ENCODE measurements at places on chromosomes 1 and 21. TPM values are rescaled to one million over a fixed set of nuclear protein-coding genes. Genes with fewer than 3 reads are reported as not detected.

GRCh38 chr1:156910309-156910782, 10.1 kb upstream of the LRRC71 start:
- DNase-seq: no peak

- DNase-seq: no peak
Measured at GRCh38 chr21:39961251-39961650, 94.0 kb downstream of the PCP4 start.

- no peak for DNase-seq
Measured at GRCh38 chr1:54375712-54376429, 30.3 kb downstream of the SSBP3 start.

GRCh38 chr21:39321424-39321823, 8.0 kb upstream of the BRWD1 start:
- DNase-seq: no peak

- no peak for DNase-seq
Measured at GRCh38 chr1:190975827-190976226, 498.2 kb upstream of the BRINP3 start.

DNA sequence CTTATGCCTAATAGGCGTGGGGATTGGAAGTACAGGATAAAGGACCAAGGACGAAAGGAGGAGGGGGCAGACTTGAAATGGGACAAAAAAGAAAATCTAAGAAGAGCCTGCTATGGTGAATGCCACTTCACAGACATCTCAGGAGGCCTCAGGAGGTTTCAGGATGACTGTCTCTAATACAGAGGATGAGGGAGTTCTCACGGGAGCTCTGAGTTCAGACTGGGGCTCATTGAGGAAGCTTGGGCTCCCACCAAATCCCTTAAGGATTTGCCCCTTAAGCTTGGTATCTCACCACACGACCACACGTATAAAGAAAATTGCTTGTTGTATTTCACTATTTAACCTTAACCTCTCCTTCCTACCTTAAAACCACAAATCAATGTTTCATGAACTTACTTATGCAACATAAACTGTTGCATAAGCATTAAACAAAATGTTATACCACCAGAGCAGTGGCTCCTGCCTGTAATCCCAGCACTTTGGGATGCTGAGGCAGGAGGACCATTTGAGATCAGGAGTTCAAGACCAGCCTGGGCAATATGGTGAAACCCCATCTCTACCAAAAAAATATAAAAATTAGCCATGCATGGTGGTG, 12.4 kb downstream of the SLC30A1 start:
- DNase-seq: no peak

DNA sequence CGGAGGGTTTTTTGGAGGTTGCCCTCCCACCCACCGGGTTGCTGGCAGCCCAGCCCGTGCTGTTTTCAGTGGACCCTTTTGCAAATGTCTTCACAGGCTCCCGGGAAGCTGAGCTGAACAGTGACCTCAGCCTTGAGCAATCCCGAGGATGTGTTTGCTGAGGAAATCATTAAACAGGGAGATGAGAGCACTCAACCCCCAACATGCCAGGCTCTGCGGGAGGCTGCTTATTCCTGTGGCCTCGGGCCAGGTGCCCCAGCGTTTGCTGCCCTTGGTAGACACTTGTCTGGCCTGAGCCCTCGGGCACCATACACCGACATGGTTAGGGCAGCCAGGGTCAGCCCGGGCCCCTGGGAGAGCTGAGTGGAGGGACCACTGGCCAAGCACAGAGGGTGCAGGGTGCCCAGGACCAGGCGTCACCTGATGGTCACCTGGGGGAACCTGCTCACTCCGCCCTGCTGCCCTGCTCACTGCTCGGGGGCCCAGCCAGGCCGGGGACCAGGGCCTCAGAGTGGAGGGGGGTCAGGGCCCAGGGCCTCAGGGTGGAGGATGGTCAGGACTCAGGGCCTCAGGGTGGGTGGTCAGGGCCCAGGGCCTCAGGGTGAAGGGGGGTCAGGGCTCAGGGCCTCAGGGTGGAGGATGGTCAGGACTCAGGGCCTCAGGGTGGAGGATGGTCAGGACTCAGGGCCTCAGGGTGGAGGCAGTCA, 42.5 kb upstream of the POFUT2 start:
- DNase-seq: peak; percentile 72

GRCh38 chr21:18608226-18608625, 204.6 kb upstream of the TMPRSS15 start:
- no peak for DNase-seq

GRCh38 chr1:159895836-159896545, 4.0 kb downstream of the CFAP45 start:
- DNase-seq: no peak

DNA sequence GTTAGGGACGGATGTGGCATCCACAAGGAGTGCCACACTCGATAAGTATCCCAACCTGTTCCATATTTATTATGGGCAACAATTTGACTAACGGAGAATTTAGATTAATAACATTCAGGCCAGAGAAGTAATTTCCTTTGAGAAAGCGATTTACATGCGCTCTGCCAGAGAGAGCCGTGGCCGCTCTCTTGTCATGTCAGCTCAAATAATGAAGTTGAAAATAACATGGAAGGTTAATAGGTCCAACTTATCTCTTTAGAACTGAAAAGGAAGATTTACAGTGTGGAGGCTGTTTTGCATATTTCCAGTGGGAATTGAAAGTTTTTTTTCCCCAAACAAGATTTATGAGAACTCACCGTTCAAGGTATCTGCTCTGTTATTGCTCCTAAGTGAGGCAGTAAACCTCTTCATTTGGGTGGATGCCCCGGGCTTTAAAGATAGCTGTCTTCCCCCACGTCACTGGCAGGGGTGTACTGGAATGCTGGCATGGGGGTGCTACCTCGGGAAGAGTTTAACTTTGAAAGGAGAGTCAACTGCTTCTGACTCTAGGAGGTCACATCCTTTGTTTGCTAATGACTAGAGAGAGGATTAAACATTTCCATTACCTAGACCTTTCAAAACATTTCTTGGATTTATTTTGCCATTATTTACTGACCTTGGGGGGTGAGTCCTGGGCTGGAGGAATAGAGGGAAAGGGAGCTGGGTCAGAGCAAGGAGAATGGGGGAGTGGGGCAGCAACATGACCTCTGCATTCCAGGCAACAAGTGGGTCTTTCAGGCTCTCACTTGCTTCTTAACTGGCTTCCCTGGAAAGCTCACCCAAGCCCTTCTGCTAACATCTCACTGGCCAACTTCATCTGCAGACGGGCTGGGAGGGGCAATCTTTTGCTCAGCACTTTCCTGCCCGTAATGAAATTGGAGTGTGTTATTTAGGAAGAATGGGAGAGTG, 204.2 kb downstream of the CAMTA1 start:
- no peak for DNase-seq

GRCh38 chr1:16006552-16007485, 2.8 kb downstream of the SRARP start:
- DNase-seq: no peak

GRCh38 chr1:41479000-41479807, 5.3 kb downstream of the EDN2 start:
- no peak for DNase-seq

GRCh38 chr1:35454176-35454575, 103.0 kb downstream of the KIAA0319L start:
- DNase-seq: no peak

- peak; percentile 34 for DNase-seq
Measured at GRCh38 chr1:202811296-202812175, 782 bp downstream of the PCAT6 start.

DNA sequence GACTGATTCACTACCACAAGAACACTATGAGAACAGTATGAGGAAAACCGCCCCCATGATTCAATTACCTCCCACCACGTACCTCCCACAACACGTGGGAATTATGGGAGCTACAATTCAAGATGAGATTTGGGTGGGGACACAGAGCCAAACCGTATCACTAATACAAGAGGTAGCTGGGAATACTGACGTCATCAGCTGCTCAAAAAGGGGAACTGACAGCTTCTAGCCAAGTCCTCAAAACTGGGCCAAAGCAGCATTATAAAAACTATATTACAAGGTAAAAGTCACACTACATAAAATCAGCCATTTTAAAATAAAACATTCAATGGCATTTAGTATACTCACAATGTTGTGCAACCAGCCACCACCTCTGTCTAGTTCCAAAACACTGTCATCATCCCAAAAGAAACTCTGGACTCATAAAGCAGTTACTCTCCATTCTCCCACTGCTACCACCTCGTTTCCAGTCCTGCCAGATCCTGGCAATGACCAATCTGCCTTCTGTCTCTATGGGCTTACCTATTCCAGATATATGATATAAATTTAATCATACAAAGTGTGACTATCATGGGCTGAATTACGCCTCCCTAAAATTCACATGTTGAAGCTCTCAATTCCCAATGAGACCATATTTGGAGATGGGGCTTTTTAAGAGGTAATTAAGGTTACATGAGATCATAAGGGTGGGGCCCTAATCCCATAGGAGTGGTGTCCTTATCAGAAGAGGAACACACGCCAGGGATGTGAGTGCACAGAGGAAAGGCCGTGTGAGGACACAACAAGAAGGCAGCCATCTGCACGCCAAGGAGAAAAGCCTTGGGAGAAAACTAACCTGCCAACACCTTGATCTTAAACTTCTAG, 192.1 kb downstream of the SETD4 start:
- DNase-seq: no peak

- DNase-seq: no peak
Measured at GRCh38 chr1:45569571-45569961, 14.3 kb upstream of the NASP start.

- DNase-seq: peak; percentile 26
Measured at GRCh38 chr1:172940174-172940855, 110.4 kb downstream of the TNFSF18 start.

DNA sequence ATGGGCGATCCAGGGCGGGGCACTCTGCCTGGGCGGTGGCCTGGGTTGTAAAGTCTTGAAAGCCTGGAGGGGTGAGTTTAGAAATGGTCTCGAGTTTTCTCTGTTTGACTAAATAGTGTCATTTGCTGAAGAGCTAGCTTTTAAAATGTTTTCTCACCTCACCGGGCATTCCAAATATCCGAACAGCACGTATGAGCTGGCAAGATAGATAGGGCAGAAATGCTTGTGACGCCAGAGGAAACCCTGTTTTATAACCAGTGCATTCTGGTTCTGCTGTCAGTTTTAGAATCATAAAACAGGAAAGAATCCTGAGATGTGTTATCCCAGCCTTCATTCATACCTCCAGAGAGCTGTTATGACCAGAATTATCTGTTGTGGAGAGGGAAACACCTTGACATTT, 725 bp downstream of the RTCA start:
- DNase-seq: peak; percentile 1

GRCh38 chr1:84971957-84972356, 25.0 kb downstream of the MCOLN2 start:
- no peak for DNase-seq

DNA sequence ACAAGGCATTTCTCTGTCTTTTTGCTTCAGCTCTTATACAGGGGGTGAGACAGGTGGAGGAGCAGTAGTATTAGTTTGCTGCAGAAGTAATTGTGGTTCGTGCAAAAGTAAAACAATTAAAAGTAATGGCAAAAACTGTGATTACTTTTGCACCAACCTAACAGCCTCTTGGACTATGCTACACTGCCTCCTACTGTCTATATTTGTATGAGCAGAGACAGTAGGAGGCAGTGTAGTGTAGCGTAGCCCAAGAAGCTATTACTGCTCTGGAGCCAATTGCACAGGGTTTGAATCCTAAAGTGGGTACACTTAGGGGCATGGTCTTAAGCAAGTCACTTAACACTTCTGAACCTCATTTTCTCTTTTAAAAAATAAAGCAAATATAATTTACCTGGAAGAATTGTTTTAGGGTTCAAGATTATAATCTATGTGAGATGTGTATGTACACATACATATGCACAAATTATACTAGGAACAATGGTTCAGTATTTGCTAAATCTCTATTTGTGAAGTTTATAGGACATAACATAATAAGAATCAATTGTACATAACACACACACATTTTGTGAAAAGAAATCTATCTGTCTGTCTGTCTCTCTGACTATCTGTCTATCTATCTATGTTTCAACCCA, 103.8 kb downstream of the BRINP3 start:
- DNase-seq: no peak

GRCh38 chr1:197598935-197599334, 176.3 kb downstream of the DENND1B start:
- no peak for DNase-seq

- DNase-seq: no peak
Measured at GRCh38 chr1:57112148-57112547, 146.3 kb upstream of the C8B start.

GRCh38 chr21:38806153-38806941, 618 bp downstream of the ETS2 start:
- no peak for DNase-seq

GRCh38 chr1:87151500-87152421, 176.9 kb upstream of the LMO4 start:
- peak; percentile 76 for DNase-seq

DNA sequence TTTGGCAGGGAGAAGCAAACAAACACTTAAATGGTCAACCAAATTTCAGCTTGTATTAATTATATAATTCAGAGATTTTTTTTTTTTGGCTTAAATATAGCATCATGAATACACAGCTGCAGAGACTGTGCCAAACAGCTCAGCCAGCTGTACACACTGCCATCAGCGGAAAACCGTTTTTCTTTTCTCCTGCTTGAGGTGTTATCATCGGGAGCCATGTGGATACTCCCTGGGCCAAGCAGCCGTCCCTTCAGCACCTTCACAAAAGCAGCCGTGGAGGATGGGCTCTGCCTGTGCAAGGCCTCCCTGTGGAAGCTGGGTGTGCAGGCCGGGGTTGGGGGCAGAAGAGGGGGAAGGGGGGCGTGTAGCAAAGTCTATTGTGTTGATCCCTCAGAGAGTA, 85.0 kb downstream of the NUF2 start:
- no peak for DNase-seq

- no peak for DNase-seq
Measured at GRCh38 chr21:43979654-43980053, 32.5 kb upstream of the TRAPPC10 start.

DNA sequence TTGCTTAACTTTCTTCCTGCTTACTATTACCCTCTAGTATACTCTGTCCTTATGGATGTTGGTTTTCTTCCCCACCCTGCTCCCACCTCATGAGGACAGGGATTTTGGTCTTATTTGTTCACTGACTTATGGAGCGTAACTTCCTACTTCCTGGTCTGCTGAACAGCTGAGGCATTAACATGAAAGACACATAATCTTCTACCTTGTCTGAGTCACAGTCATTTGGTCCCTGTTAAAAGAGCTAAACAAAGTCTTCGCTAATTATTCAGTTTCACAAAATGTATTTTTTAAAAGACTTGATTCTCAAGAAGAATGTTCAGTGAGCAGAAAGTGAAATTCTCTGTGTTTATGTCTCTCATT, 18.5 kb downstream of the RNASEL start:
- no peak for DNase-seq

UMODL1 gene
- polyA plus RNA-seq: 0.34 TPM

OR2T11 gene
- polyA plus RNA-seq: not detected

KAZN gene
- 29.0 TPM for polyA plus RNA-seq

RIMS3 gene
- polyA plus RNA-seq: 1.1 TPM

LCE1C gene
- not detected for polyA plus RNA-seq

CA6 gene
- polyA plus RNA-seq: 0.10 TPM

AQP10 gene
- 0.14 TPM for polyA plus RNA-seq

GBP7 gene
- 0.15 TPM for polyA plus RNA-seq

GCSAML gene
- polyA plus RNA-seq: 0.23 TPM

TLR5 gene
- polyA plus RNA-seq: 8.4 TPM

PLA2G2C gene
- not detected for polyA plus RNA-seq

PAQR6 gene
- polyA plus RNA-seq: 3.3 TPM

OR2L8 gene
- not detected for polyA plus RNA-seq

HSF2BP gene
- polyA plus RNA-seq: 1.3 TPM

SIPA1L2 gene
- 23.5 TPM for polyA plus RNA-seq

CCDC185 gene
- not detected for polyA plus RNA-seq

Measured in right lung (tissue), 10 donors.